Tibial nerve (tissue), 4 donors: ENCODE measurements at places on chromosomes 3 and 15.

DNA sequence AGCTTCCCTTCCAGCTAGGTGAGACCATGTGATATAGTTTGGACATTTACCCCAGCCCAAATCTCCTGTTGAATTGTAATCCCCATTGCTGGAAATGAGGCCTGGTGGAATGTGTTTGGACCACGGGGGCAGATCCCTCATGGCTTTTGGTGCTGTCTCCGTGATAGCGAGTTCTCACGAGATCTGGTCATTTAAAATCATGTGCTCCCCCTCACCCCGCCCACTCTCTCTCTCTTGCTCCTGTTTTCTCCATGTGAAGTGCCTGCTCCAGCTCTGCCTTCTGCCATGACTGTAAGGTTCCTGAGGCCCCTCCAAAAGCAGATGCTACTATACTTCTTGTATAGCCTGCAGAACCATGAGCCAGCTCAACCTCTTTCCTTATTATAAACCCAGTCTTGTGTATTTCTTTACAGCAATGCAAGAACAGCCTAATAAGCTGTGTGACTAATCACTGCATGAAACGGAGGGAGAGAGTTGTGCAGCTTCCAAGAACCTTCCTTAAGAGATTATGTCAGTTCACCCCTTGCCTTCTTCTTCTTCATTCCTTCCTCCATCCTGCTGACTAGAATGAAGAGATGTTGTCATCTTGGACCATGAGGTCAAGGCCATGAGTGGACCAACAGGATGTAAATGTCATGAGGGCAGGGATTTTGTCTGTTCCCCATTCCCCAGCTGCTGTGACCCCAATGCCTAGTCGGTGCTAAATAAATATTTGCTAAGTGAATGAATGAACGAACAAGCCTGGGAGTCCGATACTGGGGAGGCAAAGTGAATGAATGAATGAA, 91.0 kb downstream of the CPN2 start:
- no peaks in the 10 kb centered on the region for H3K36me3 ChIP-seq
- H3K27me3 ChIP-seq, result no peaks in the 10 kb centered on the region
- H3K4me3 ChIP-seq, result no peak overlapping the region
- DNase-seq, result no peak
- H3K4me1 ChIP-seq, result peaks cover 10% of the 10 kb centered on the region

DNA sequence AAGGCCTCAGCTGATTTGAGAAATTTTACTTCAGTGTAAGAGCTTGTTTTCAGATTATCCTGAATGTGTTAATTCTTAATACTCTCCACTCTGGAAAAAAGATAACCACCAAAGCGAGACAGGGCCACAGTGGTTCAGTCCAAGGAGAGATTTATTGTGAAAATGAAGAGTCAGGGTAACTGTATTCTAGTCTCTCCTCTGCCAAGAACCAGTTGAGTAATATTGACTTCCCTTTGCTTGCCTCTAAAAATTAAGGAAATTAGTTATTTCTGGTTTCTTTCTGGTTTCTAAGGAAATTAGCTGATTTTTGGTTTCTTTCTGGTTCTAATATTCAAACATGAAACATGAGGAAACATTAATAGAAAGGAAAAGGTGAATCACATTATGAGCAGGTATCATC, 34.9 kb downstream of the PPP1R2 start:
- no peaks in the 10 kb centered on the region for H3K4me1 ChIP-seq

DNA sequence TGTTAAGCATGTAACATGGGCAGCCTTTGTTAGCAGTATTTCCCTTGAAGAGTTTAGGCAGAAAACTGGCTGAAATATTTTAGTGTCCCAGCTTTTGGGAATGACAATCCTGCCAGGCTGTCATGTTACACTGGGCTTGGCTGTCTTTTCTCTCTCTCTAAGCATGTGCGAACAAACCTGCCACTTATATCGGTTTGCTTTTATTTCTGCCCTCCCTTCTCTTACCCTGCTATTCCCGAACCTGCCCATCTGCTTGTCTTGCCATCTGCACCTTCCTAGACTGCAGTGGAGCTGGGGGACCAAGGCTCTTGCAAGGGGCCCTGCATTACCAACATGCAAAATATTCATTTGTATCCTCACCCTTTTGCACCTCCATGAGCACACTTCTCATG, 339.6 kb downstream of the EPHB1 start:
- DNase-seq, result no peak
- no peaks in the 10 kb centered on the region for H3K4me1 ChIP-seq
- no peak overlapping the region for H3K4me3 ChIP-seq

GRCh38 chr3:44055951-44056350, 185.7 kb upstream of the TOPAZ1 start:
- H3K36me3 ChIP-seq, result no peaks in the 10 kb centered on the region
- H3K27me3 ChIP-seq, result no peaks in the 10 kb centered on the region
- no peaks in the 10 kb centered on the region for H3K4me1 ChIP-seq
- no peak for DNase-seq
- H3K27ac ChIP-seq, result no peak overlapping the region
- no peak overlapping the region for H3K4me3 ChIP-seq

GRCh38 chr15:66641485-66642315, 60.3 kb upstream of the SMAD6 start:
- no peak for DNase-seq
- no peaks in the 10 kb centered on the region for H3K27me3 ChIP-seq
- no peak overlapping the region for H3K4me3 ChIP-seq
- no peak overlapping the region for H3K27ac ChIP-seq
- H3K36me3 ChIP-seq, result no peaks in the 10 kb centered on the region

DNA sequence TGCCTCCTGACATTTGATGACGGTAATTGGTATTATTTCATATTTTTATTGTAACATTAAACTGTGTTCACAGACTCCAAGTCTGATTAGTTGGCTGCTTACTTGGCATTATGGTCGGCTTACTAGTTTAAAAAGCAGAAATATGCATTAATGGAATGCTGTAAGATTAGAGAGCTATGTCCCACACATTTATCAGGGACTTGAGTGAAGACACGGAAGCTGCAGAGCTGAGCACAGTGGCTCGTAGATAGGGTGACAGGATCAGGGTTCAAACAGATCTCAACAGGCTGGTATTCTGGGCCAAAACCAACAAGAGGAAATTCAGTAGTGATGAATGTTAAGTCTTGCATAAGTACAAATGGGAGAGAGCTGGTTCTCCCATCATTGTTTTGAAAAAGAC, 113.8 kb downstream of the ADAMTSL3 start:
- no peak overlapping the region for H3K27ac ChIP-seq
- no peak for DNase-seq
- no peak overlapping the region for H3K4me3 ChIP-seq
- no peaks in the 10 kb centered on the region for H3K27me3 ChIP-seq
- peaks cover 9% of the 10 kb centered on the region for H3K4me1 ChIP-seq

DNA sequence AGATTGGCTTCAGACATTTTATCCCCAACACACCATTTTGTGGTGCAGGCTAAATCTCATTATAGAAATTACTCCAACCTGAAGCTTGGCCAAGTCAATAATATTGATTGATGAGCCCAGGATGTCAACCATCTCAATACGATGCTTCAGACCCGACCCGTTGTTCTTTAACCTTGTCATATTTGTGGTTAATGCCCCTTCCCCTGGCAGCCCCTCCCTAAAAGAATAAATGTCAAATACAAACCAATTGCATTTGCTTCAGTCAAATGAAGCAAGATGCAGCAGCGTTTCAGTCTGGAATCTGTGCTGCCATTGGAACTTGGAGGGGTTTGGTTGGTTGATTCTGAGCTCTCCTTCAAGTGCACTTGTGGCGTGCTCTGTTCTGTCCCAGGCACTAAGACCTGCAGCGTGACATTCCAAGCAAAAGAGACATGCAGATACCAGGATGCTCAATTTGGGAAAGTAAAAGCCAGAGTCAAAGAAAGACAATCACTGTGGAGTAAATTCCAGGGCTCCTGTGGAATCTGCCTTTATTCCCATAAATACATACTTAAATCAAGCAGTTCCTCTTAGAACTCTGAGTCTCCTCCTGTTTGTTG, 23.8 kb upstream of the PSMD6 start:
- H3K27me3 ChIP-seq, result no peaks in the 10 kb centered on the region
- H3K4me1 ChIP-seq, result peaks cover 9% of the 10 kb centered on the region
- H3K4me3 ChIP-seq, result no peak overlapping the region
- no peaks in the 10 kb centered on the region for H3K36me3 ChIP-seq
- DNase-seq, result no peak

GRCh38 chr3:127027811-127028548, 45.1 kb downstream of the PLXNA1 start:
- DNase-seq, result no peak
- no peak overlapping the region for H3K27ac ChIP-seq

GRCh38 chr3:42780892-42781700, 8.0 kb upstream of the CCDC13 start:
- peak overlapping the region; percentile 84 for H3K27ac ChIP-seq
- DNase-seq, result no peak
- H3K4me1 ChIP-seq, result peaks cover 28% of the 10 kb centered on the region
- no peaks in the 10 kb centered on the region for H3K27me3 ChIP-seq

GRCh38 chr3:109117939-109118338, at the start of gene MORC1:
Gene MORC1, minus strand, starts transcription at chr3:109118134. Its CDS starts 75 bp downstream, at chr3:109118059.
- H3K36me3 ChIP-seq, result no peaks in the 10 kb centered on the region
- H3K4me3 ChIP-seq, result no peak within 1 kb of the TSS
- no peaks in the 10 kb centered on the region for H3K27me3 ChIP-seq
- no peak within 1 kb of the TSS for H3K27ac ChIP-seq

GRCh38 chr15:52528564-52529340, at the start of gene MYO5A:
Gene MYO5A, minus strand, starts transcription at chr15:52528880. Its CDS starts 74 bp downstream, at chr15:52528806.
- no peaks in the 10 kb centered on the region for H3K27me3 ChIP-seq
- H3K27ac ChIP-seq, result peak within 1 kb of the TSS; percentile 87
- H3K4me1 ChIP-seq, result no peaks in the 10 kb centered on the region
- peak; percentile 20 for DNase-seq
- H3K4me3 ChIP-seq, result peak within 1 kb of the TSS; percentile 78

DNA sequence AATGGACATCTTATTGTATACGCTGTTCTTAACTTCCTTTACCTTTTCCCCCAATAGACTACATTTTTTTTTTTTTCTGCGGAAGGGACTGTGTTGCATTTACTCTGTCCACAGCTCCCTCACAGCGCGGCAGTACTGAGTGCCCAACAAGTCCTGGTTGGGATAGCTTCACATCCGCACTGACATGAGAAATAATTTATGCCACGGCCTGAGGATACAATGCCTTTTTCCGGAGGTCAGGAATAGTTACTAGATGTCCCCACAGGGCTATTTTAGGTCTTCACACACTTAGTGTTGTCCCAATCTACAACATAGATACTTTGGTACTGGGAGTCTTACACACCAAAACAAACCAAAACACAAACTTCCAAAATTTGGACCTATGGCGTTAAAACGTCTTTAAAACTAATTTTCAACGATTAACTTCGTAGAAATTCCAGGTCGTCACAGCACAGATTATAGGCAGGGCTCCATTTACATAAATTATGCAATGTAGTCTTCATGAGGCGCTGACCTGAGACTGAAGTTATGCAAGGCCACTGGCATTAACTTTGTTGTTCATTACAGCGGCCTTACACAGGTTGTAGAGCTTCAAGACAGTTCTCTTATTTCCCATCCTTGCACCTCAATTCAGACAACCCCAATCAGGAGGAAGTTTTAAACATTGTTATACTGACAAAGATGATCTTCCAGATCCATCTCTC, 989 bp upstream of the PPIB start:
- H3K4me1 ChIP-seq, result no peaks in the 10 kb centered on the region
- no peak for DNase-seq
- no peaks in the 10 kb centered on the region for H3K27me3 ChIP-seq
- H3K27ac ChIP-seq, result peak overlapping the region; percentile 86

DNA sequence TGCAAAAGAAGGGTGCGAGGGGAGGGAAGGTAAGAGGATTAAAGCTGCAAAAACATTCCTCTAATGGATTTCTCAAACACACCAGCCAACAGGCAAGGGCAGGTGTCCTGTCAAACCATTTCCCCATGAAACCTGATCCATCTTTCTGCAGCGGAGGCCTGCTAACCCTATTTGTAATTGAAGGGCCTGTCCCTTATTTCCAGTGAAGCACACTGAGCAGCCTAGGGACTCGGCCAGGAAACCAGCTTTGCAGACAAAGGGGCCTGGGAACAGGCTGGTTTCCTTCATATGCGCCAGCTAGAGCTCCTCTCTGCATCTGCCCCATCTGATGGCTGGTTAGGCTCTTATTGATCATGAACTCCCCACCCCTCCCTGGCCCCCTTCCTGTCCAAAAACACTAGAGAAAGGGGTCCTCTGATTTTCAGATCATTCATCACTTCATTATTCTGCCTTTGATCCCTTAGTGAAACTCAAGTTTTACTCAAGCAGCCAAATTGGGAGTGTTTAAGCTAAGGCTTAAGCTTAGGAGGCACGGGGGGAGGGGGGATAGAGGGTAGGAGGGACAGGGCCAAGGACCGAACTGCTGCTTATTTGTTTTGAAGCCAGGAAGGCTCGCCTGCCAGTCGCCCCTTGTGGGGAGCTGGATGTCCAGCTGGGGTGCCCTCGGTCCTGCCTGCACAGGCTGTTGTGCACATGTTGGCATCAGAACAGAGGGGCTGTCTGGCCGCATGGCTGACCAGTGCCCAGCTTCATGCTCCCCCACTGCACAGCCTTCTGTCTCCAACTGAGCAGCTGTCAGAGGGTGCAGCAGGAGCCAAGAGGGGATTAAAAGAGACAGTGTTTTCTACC, 53.1 kb downstream of the BOC start:
- no peak overlapping the region for H3K4me3 ChIP-seq
- H3K27ac ChIP-seq, result no peak overlapping the region
- H3K27me3 ChIP-seq, result no peaks in the 10 kb centered on the region
- no peaks in the 10 kb centered on the region for H3K36me3 ChIP-seq
- DNase-seq, result no peak
